Omental fat pad (tissue), 4 donors: ENCODE measurements at places on chromosomes 11 and 22.

DNA sequence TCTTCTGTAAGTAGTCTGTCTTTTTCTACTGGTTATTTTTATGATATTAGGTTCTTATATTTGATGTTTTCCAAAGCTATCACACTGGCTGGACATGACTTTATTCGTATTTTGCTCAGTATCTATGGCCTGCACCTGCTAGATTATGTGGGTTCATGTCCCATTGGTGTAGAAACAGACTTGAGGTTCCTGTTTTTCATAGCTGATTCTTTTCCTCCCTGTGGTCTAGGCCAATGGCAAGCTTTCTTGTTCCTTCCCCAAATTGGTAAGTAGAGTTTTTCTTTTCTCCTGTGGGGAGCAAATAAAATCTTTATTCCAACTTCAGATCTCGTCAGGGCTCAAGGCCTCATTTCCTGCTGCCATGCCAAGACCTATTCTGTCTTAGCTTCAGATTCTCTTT, 30.2 kb upstream of the SWAP70 start:
- DNase-seq, result no peak

DNA sequence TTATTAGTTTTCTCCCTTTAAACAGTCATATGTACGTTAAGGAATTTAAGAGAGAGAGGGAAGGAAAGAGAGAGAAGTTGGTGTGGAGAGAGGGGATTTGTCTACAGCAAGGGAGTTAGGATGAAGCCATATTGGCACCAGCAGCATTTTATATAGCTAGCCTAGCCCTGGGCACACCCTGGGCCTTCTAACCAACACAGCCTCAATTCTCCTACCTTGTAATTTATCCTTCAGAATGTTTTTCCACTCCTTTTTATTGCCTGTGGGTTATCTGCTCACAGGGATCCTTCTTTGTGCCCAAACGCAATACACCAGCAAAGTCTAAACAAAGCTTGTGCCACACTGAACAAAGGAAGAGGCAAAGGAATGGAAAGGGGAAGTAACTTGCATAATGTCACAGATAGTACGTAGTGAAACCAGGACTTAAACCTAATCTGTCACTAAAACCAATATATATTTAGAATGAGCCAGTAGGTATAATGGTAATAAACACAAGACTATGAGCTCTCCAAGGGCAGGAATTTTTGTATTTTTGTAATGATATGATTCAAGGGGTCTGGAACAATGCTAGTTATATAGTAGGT, 613.8 kb upstream of the TENM4 start:
- no peak for DNase-seq

DNA sequence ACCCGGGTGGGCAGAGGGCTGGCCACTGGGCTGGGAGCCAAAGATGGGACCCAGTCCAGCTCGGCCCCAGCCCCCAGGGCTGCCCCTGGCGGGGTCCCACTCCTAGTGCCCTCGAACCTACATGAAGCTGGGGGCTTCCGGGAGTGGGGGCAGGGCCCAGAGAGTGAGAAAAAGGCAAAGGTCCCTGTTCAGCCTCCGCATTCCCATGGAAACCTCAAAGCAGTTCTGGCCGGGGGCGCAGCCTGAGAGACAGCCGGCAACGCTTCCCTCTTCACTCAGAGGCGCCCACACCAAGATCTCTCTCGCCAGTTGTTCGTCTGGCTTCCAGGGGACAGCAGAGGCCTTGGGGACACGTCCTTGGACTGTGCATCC, 22.4 kb upstream of the ARHGAP8 start:
- no peak for DNase-seq

- no peak for DNase-seq
Measured at GRCh38 chr11:116918925-116919655, 81.7 kb upstream of the APOA1 start.

- no peak for DNase-seq
Measured at GRCh38 chr22:27677905-27678458, 123.6 kb downstream of the MN1 start.

DNA sequence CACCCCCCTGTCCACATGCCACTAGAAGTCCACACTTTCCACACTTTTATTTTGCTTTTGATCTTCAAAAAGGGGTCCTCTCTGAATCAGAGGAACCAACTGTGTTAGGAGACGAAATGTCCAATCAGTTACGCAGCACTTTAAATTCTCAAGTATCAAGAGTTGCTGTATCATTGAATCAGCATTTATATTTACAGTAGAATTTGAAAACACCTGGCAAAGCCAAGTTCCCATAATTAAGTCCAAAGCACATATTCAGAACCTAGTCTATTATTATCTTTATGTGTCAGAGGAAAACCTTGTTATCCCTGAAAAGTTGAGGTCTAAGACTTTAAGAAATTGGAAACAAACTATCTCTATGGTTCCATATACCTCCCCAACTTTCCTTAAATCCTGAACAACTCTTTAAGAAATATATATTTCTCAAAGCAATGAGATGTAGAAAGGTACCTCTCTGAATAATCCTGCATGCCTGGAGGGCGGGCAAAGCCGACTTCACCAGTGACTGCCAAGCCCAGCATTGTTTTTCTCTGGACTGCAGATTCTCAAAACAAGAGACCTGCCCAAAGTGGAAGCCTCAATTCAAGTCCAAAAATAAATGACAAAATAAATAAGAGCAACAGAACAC, 75.9 kb upstream of the ARFGAP3 start:
- no peak for DNase-seq

DNA sequence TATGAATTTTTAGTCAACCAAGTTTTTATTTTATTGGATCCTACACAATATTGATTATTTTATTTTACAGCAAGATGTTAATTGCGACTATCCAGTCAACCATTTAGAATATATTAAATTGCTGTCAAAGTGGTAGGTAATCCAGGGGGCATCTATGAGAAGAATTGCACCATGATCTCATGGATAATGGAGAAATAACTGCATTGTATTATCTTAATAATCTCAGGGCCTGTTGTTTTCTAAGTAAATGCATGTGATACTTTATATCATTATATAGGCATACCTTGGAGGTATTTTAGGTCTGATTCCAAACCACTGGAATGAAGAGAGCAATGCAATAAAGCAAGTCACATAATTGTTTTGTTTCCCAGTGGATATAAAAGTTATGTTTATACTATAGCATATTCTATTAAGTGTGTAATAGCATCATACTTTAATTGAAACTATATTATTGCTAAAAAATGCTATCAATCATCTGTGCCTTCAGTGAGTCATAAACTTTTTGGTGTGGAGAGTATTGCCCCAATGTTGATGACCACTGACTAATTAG, 595.4 kb upstream of the CHORDC1 start:
- no peak for DNase-seq

GRCh38 chr22:17102297-17102667, 17.5 kb downstream of the IL17RA start:
- DNase-seq, result no peak
